Testis (tissue), 5 donors: ENCODE measurements at places on chromosomes 16 and 17.
A peak's percentile ranks its signal among the peaks of the same experiment; 100 is the strongest.

- no peak for DNase-seq
Observed at GRCh38 chr17:67517325-67517724, 140.2 kb downstream of the PITPNC1 start.

DNA sequence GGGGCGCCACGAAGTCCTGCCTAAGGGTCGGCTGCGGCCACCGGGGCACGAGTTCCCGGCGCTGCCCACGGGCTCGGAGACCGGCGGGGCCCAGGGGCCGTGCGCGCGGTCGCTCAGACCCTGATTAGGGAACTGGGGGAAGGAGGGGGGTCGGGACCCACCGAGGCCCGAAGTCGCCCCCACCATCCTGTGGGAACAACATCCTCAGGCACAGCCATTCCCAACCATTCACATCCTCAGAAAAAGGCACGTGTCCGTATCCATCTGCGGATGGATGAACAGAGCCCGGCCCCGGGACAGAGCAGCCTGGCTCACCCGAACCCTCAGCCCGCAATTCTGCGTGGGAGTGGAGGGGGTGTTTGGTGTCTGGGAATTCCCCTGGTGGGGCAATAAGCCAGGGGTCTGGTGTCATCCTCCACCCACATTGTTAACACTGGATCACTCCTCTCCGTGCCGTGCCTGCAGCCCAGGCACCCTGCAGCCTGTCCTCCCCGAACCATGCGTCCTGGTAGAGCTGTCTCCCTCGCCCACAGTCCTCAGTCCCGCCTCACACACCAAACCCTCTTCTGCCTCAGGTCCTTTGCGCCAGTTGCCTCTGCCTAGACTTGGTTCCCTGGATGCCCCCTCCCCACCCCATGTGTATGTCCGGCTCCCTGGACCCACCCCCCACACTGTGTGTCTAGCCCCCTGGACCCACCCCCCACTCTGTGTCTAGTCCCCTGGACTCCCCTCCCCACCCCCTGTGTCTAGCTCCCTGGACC is 789 bp upstream of the CCDC57 start:
- peak; percentile 80 for DNase-seq

DNA sequence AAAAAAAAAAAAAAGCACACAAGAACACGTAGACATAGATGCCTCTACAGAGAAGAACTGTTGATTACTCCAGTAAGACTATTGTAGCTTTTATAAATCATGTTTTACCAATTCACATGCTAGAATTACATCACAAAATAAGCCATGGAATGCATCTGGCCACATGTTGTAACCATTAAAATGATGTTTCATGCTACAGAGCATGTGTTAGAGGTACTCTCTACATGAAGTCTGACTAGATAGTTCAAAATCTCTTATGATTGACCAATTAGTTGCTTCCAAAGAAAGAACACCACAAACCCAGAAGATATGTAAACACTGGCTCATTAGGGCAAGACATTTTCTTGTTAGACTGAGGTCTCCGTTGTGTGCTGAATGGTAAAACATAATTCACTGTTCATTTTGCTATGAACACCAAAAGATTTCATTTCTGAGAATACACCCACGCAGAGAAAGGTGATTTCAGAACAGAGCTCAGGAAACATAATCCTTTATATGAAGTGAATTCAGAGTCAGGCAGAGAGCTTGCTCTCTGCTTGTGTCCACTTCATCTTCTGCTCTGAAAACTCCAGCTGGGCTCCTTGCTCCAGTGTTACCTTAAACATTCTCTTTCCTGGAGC is 411.4 kb upstream of the SOX9 start:
- DNase-seq, result no peak

DNA sequence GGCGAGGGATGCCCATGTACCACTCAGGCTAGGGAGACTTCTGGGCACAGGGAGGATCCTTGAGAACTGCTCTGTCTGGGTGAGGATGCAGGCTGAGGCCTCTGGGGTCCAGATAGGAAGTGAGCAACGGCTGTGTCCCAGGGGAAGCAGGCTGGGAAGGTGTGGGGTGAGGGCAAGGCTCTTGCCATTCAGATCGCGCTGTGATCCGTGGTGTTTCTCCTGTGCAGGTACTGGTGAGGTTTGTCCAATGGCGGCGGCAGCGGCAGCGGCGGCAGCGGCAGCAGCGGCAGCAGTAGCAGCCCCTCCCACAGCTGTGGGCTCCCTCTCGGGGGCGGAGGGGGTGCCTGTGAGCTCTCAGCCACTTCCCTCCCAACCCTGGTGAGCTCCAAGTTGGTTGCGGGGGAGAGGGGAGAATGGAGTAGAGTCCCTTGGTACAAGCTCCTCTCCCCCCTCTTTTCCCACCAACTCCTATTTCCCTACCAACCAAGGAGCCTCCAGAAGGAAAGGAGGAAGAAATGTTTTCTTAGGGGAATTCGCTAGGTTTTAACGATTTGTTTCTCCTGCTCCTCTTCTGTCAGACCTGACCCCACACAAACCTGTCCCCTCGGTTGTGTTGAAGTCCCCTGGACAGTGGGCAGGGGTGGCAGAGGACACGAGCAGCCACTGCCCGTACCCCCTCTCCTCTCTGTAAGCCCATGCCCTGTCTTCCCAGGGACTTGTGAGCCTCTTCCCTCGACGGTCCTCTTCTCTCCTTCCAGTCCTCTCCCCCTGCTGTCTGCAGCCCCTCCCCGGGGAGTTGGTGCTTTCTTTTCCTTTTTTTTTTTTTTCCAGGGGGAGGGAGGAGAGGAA is 1.9 kb upstream of the PRRT2 start:
- DNase-seq, result peak; percentile 53

- no peak for DNase-seq
Observed at GRCh38 chr17:80105762-80106161, 4.4 kb downstream of the GAA start.

DNA sequence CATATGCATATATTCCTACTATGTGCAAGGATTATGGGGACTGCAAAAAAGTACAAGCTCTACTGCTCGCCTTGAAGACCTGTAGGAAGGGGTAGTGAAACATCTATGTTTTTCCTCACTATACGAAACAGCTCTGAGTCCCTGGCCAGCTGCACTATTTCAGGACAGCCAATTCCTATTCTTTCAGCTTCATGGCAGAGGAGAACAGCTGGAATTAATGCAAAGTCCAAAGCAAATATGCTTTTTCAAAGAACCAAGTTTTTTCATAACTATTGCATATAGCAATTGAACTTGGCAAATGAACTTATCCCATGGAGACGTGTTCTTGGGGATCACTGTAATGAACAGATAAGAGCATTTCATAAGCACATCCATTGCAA is 122.3 kb downstream of the SPACA3 start:
- no peak for DNase-seq

- no peak for DNase-seq
Observed at GRCh38 chr16:1645914-1646525, 32.1 kb upstream of the JPT2 start.

DNA sequence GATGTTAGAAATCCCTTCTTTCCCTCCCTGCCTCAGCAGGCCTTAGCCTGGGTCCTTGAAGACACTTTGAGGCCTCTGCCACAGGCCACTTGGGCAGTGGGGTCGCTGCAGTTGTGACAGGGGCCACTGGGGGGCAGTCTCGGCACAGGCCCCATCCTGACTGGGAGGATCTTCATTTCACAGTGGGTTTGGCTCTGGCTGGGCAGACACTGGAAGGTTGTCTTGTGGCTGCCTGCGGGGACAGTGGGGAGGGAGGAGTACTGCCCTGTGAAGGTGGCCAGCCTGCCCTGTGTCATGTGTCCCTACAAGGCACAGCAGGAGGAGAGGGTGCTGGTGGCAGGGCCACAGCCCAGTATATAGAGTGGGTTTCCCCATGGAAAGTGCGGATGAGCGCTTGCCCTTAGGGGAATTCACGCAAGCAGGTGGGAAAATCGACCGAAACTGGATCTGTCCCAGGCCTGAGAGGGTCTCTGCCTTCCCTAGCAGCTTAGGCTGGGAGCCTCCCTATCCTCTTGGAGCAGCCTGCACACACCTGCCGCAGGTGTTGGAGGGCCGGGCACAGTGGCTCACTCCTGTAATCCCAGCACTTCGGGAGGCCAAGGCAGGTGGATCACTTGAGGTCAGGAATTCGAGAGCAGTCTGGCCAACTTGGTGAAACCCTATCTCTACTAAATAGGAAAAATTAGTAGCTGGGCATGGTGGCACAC is 28.8 kb downstream of the GINS2 start:
- peak; percentile 74 for DNase-seq

DNA sequence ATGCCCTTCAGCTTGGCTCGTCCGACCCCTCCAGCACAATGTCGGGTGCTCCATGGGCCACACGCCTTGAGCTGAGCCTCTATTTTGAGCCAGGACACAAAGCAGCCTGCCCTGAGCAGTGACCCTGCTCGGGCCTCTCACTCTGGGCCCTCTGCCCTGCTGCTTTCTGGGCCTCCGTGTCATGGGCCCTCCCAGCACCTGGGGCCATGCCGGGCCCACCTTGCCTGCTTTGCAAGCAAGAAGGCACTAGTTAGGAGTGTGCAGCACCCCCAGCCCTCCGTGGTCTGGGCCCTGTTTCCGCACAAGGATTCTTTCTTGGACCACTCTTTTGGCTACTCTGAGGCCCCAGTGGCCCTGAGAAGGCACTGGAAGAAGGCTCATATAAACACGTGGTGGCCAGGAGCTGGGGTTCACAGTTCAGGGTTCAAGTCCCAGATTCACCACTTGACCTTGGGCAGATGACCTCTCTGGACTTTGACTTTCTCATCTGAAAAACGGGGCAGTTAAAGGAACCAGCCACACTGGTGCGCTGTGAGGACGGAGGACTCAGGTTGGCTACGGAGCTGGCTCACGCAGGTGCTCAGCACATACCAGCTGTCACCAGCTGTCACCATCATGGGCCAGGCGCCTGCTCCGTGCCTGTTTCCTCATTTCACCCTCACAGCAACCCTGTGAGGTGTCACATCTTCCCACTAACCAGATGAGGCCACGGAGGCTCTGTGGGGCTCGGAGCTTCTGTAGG is 166.0 kb upstream of the GSE1 start:
- DNase-seq, result no peak

DNA sequence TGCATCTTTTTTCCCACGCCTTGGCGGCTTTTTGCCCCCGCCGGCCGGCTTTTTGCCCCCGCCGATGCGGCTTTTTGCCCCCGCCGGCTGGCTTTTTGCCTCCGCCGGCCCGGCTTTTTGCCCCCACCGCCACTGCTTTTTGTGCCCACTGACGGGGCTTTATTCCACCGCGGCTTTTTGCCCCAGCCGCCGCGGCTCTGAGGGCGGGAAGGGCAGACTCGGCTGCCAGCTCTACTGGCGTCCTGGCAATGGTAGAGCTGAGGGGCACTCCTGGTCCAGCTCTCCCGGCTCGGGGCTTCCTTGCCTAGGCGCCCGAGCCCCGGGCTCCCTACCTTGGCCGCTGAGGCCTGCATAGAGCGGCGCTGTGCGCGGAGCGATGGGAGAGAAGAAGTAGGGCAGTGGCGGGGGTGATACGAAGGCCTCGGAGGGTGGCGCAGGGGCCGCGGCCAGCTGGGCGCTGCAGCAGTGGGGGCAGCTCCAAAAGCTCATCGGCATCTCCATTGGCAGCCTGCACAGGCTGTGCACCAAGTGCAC is 591.4 kb downstream of the TP53TG3F start:
- no peak for DNase-seq

- DNase-seq, result no peak
Observed at GRCh38 chr17:27630607-27631410, at the start of gene LGALS9. LGALS9 (plus strand) TSS chr17:27631188; CDS start chr17:27631266, 78 bp downstream.

- DNase-seq, result no peak
Observed at GRCh38 chr17:72775919-72776318, 316.6 kb downstream of the SLC39A11 start.
